Activated CD4-positive, alpha-beta memory T cell treated with anti-CD3 and anti-CD28 coated beads for 36 hours (primary cell): ENCODE measurements at places on chromosomes 5 and 9.

DNA sequence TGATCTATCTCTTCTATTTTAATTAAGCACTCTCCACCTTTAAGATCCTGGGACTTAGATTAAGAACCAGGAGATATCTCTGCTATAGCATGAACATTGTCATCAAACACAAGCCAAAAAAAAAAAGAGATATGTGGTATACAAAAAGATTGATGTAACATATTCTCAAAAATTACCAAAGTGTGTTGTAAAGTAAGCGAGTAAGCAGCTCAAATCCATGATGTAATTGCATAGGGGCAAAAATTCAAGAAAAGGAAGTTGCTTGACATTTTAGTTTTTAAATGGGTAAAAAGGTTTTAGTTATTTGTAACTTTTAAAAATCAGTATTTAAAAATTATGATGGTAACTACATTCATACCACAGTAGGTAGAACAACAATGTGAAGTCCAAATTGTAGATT lies 40.7 kb downstream of the CNTRL start:
- DNase-seq, result no peak

DNA sequence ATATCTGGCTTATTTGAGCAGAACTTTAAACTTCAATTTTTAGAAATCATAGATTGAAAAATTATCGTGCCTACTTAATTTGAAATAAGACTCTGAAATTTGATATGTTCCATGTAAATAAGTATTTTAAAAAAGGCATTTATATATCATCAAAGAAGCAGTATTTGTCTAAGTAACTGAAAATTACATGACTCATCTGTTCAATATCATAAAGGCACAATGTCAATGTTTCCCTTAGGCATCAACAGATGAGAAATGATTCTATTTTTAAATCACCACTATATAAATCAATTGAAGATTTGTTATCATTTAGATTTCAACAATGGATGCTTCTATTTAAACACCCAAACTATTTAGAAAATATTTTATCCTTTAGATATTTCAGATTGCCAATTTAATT lies 142.9 kb upstream of the POU5F2 start:
- no peak for DNase-seq

DNA sequence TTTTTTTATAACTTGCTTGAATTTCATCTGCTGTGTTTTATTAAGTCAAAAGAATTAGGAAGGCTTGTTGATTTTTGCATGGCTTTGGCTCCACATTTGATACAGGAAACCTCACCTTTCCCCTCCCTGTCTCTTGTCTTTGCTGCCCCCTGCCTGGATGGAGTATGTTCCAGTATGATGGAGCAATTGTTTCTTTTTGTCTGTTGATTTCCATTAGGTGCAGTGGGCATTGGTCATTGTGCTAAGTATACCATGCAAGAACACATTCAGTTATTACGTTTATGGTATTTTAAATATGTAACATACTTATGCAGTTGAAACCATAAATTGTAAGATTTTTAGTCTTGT lies 19.6 kb downstream of the TJP2 start:
- DNase-seq, result no peak

DNA sequence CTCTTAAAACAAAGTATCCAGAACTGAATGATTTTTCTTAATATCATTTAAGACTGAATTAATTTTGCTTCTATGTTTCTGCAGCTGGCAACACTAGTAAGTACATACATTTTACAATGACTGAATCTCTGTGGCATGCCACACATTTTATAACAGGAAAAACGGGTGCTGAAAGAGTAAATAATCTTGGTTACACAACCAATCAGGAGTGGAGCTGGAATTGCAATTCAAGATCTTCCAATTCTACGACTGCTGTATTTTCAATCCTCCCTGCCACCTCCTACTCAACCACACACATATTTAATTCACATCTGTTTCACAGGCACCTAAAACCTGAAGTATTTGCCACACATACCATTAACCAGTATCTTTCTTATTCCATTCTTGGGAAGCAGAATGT lies 52.7 kb upstream of the NR5A1 start:
- no peak for DNase-seq

- DNase-seq, result no peak
Measured at GRCh38 chr9:89723469-89724100, 118.8 kb downstream of the GADD45G start.
